ENCODE measurements at places on chromosomes 7 and 10. TPM values are rescaled to one million over a fixed set of nuclear protein-coding genes. Genes with fewer than 3 reads are reported as not detected.

GPRIN2 gene
- 39.8 TPM for total RNA-seq

GRCh38 chr7:25583621-25584020 is 355.3 kb upstream of the NPVF start:
- DNase-seq, result no peak

DNA sequence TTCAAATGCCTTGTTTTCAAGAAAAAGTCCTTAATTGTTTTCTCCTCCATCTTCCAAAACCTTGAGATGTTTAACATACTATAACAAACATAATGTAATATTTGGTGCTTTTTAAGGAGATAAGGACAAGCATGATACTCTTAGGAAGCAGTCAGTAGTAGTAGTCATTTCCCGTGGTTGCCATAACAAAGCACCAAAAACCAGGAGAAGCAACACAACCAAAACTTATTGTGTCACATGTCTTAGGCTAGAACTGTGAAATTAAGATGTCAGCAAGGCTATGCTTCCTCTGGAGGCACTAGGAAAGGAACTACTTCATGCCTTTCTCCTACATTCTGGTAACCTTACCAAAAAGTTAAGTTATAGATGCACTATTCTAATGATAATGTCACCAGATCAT is 106.8 kb downstream of the MBL2 start:
- DNase-seq, result no peak

- peak; percentile 66 for DNase-seq
Observed at GRCh38 chr10:43202657-43203447, 64.0 kb downstream of the RASGEF1A start.

- no peak for DNase-seq
Observed at GRCh38 chr10:110977662-110978061, 58.3 kb downstream of the SHOC2 start.

DNA sequence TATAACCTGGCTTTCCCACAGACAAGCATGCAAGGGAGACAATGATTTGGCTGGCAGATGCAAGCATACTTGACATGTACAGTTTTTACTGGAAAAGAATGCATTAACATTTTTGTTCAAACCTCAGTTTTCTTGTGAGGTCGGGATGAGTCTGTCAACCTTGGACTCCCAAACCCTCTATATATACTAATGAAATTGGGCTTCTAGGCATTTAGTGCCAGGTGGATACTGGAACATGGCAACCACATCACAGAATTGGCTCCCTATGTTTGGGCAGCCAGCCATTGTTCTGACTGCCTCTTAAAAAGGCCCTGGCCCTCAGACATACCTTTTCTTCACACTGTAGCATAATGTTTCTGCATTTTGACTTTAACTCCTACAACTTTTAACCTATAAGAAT is 39.1 kb downstream of the CDK6 start:
- no peak for DNase-seq

DNA sequence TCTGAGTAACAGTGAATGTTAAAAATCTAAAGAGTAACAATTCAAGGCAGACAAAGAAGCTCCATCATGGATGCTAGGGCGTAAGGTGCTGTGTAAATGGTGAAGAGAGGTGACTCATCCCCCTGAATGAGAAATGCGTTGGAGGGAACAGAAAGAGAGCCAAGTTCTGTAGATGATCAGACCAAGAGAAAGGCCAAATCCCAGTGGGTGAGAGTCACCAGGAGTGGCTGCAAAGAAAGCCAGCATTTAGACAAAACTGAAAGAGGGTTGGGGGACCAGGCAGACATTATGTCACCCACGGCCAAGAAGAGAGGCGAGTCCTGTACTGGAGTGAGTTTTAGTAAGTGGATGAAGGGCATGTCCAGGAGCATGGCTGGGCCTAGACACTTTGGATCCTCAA is 153.1 kb downstream of the TRIL start:
- DNase-seq, result no peak

- no peak for DNase-seq
Observed at GRCh38 chr7:96359876-96360275, 38.0 kb upstream of the SLC25A13 start.

- no peak for DNase-seq
Observed at GRCh38 chr7:123131556-123131955, 68.2 kb downstream of the SLC13A1 start.

LARP4B gene
- total RNA-seq, result 121 TPM

Data from left lung (tissue), 14 donors.